Body of pancreas (tissue), 4 donors: ENCODE measurements at places on chromosomes 2 and 18.

- peaks cover 29% of the 10 kb centered on the region for H3K4me1 ChIP-seq
- H3K36me3 ChIP-seq, result no peaks in the 10 kb centered on the region
- H3K27me3 ChIP-seq, result no peaks in the 10 kb centered on the region
- H3K27ac ChIP-seq, result no peak overlapping the region
- no peak overlapping the region for H3K4me3 ChIP-seq
Measured at GRCh38 chr18:44723411-44723810, 42.7 kb downstream of the SETBP1 start.

DNA sequence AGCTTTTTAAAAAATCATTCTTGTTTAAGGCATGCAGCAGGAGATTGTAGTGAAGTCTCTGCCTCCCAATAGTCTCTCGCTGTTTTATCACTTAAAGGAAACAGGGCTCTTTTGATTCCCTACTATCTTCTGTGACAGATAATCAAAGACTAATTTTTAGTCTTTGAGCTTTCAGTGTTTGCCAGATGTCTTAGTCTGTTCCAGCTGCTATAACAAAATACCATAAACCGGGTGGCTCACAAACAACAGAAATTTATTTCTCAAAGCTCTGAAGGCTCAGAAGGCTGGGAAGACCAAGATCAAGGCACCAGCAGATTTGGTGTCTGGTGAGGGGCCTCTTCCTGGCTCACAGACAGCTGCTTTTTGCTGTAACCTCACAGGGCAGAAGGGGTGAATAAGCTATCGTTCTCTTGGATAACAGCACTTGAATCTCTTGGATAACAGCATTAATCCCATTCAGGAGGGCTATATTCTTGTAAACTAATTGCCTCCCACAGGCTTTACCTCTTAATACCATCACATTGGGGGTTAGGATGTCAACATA, 37.8 kb upstream of the STAT4 start:
- peaks cover 18% of the 10 kb centered on the region for H3K4me1 ChIP-seq
- H3K36me3 ChIP-seq, result no peaks in the 10 kb centered on the region
- DNase-seq, result no peak
- H3K4me3 ChIP-seq, result no peak overlapping the region
- no peak overlapping the region for H3K27ac ChIP-seq
- H3K27me3 ChIP-seq, result no peaks in the 10 kb centered on the region

- DNase-seq, result no peak
- no peak overlapping the region for H3K27ac ChIP-seq
- H3K36me3 ChIP-seq, result no peaks in the 10 kb centered on the region
- no peaks in the 10 kb centered on the region for H3K27me3 ChIP-seq
- H3K4me3 ChIP-seq, result no peak overlapping the region
- no peaks in the 10 kb centered on the region for H3K4me1 ChIP-seq
Measured at GRCh38 chr2:100628506-100628905, 65.7 kb downstream of the PDCL3 start.

DNA sequence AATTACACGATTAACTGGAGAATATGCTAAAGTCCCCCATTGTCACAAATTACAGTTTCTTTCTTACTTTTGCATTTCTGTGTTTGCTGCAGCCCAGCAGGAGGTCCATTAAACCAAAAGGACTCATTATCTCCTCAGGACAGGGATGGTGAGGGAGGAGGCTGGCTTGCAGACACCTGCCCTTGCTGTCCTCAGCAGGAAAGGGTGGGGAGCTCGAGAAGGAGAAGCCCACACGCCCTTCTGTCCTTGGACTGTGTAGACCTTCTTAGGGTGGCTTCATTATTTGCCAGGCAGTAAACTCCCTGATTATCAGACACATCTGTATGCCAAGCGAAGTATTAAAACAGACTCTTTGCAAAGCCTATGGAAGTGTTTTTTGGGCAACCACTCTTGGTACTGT, 196.0 kb downstream of the LDLRAD4 start:
- no peak overlapping the region for H3K4me3 ChIP-seq
- H3K27me3 ChIP-seq, result no peaks in the 10 kb centered on the region
- no peak overlapping the region for H3K27ac ChIP-seq
- no peaks in the 10 kb centered on the region for H3K4me1 ChIP-seq
- H3K36me3 ChIP-seq, result no peaks in the 10 kb centered on the region

DNA sequence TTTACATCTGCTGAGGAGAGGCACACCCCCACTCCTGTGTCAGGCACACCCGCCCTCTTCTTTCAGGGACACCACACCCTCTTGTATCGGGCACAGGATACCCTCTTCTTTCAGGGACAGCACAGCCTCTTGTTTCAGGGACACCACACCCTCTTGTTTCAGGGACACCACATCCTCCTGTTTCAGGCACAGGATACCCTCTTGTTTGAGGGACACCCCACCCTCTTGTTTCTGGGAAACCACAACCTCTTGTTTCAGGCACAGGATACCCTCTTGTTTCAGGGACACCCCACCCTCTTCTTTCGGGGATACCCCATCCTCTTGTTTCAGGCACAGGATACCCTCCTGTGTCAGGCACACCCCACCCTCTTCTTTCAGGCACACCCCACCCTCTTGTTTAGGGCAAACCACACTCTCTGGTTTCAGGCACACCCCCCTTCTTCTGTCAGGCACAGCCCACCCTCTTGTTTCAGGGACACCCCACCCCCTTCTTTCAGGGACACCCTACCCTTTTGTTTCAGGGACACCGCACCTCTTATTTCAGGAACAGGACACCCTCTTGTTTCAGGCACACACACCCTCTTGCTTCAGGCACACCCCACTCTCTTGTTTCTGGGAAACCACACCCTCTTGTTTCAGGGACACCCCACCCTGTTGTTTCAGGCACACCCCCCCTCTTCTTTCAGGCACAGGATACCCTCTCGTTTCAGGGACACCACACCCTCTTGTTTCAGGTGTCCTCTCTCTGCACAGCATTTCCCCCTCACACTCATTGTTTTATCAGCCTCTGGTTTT, 96.2 kb downstream of the TPO start:
- H3K27ac ChIP-seq, result no peak overlapping the region
- no peaks in the 10 kb centered on the region for H3K36me3 ChIP-seq
- no peaks in the 10 kb centered on the region for H3K4me1 ChIP-seq
- H3K4me3 ChIP-seq, result no peak overlapping the region
- no peak for DNase-seq
- H3K27me3 ChIP-seq, result no peaks in the 10 kb centered on the region

DNA sequence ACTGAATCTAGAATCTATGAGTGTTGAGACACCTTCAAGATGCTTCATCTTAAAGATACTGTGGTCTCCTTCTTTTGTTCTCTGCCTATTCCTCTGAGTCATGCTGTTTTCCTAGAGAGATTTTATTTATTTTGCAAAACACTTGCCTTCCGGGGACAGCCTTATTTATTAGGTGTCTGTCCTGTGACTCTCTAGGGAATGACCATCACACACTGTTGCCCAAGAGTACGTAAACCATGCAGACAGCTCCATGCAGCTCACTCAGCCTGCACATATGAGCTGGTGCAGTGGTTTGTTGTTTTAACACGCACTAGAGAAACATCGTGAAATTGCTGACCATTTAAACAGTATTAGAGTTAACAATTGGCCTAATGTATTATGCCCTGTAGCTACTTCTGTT, 12.4 kb upstream of the ADCYAP1 start:
- no peaks in the 10 kb centered on the region for H3K36me3 ChIP-seq
- no peaks in the 10 kb centered on the region for H3K27me3 ChIP-seq
- no peaks in the 10 kb centered on the region for H3K4me1 ChIP-seq
- H3K27ac ChIP-seq, result no peak overlapping the region

DNA sequence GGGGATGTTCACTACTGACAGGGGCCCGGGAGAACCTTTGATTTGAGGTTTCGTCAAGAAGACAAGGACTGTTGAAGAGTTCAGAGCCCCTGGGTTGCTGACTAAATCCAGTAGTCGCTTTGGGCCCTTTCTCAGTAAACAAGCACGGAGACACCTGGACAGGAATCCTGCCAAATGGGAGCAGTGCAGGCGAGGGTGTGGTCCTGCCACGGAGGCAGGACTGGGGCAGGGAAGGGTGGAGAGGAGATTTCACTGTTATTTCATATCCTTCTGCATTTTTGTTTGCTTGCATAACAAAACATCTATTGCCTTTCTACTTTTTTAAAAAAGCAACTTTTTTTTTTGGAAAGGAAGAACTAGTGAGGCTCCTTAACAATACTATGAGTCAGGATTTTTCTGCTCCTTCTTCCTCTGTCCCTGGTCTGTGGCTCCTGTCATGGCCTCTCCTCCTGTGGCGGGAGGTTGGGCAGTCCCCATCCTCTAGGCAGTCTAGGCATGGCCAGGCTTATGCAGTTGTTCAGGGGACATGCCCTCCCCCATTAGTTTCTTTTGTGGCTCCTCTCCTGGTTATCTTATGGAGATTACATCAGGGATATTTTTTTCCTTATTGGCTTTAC, 57.7 kb downstream of the ARHGEF4 start:
- no peaks in the 10 kb centered on the region for H3K4me1 ChIP-seq
- no peaks in the 10 kb centered on the region for H3K36me3 ChIP-seq
- DNase-seq, result no peak
- H3K4me3 ChIP-seq, result no peak overlapping the region
- no peaks in the 10 kb centered on the region for H3K27me3 ChIP-seq

DNA sequence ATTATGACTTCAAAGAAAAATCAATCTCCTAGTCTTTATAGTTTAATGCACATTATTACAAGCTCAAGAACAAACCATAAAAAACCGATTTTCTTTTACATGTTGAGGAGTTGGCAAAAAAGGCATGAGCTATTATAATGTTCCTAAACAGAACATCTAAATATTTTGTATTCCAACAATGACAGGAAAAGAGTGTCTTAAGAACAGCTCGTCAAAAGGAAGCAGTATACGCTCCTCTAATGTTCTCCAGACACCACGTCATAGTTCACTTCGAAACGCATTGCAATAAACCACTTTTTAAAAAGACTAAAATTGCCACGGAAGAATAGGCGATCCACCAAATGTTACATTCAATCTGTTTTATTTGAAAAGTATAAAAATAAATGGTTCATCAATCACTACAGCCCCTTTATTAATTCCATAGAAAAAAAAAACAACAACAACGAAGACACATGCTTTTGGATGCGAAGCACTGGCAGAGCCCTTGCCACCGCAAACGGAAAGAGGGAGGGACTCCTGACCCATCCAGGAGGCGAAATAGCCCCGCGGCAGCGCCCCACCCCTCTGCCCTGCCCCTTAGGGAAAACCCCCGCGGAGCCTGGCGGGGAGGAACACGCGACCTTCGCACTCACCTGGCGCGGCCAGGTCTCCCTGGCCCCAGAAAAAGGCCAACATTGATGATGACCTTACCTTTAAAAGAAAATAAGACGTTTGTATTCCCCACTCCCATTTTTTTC, 45.8 kb downstream of the MBP start:
- H3K27ac ChIP-seq, result no peak overlapping the region
- H3K27me3 ChIP-seq, result no peaks in the 10 kb centered on the region
- no peak for DNase-seq
- H3K4me1 ChIP-seq, result peaks cover 53% of the 10 kb centered on the region
- H3K36me3 ChIP-seq, result no peaks in the 10 kb centered on the region
- H3K4me3 ChIP-seq, result no peak overlapping the region

DNA sequence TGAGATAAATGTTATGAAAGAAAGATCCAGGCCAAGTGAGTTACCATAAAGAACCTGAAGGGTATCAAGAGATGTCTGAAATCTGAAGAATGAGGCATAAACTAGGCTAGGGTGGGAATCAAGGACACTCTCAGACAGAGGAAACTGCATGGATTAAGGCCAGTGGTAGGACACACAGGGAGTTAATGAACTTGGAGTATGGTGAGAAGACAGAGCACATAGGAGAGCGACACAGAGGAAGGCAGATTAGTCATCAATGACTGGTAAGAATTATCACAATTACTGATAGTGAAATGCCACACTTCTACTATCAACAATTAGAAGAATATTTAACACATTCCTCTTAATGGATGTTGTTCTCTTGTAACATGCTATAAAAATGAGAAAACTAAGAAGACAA, 76.9 kb downstream of the TTC21B start:
- no peak overlapping the region for H3K27ac ChIP-seq
- DNase-seq, result no peak
- no peaks in the 10 kb centered on the region for H3K4me1 ChIP-seq
- no peaks in the 10 kb centered on the region for H3K27me3 ChIP-seq

- no peak within 1 kb of the TSS for H3K4me3 ChIP-seq
- no peaks in the 10 kb centered on the region for H3K27me3 ChIP-seq
- no peak within 1 kb of the TSS for H3K27ac ChIP-seq
- H3K4me1 ChIP-seq, result peaks cover 8% of the 10 kb centered on the region
Measured at GRCh38 chr2:219041252-219041651, at the start of gene CFAP65. Gene CFAP65, minus strand, starts transcription at chr2:219041516. Its CDS starts 2,468 bp downstream, at chr2:219039048.

DNA sequence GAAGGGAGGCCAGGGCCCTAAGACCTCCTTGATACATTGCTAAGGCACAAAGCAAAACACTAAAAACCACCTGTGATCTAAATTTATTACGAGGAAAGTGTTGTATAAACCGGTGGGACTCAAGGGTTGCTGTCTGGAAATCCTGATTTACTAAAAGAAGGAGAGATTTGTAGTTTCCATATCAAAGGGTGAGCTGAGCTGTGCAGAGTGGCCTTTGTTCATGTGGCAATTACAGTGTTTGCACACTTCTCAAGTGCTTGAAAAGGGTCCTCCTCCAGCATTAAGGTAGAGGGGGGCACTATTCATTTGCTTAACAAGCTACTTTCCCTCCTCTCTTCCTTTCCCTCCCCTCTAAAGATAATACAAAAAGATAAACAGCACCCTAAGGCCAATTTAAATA, 30.5 kb upstream of the ITGA4 start:
- no peak overlapping the region for H3K27ac ChIP-seq
- no peak for DNase-seq
- no peaks in the 10 kb centered on the region for H3K36me3 ChIP-seq
- no peaks in the 10 kb centered on the region for H3K4me1 ChIP-seq
- H3K27me3 ChIP-seq, result no peaks in the 10 kb centered on the region

GRCh38 chr2:47751856-47752414, 31.0 kb upstream of the MSH6 start:
- no peaks in the 10 kb centered on the region for H3K4me1 ChIP-seq
- no peak for DNase-seq
- no peak overlapping the region for H3K27ac ChIP-seq
- no peaks in the 10 kb centered on the region for H3K27me3 ChIP-seq

GRCh38 chr2:160921386-160921964, 238.8 kb upstream of the TANK start:
- H3K4me1 ChIP-seq, result no peaks in the 10 kb centered on the region
- H3K4me3 ChIP-seq, result no peak overlapping the region
- no peak overlapping the region for H3K27ac ChIP-seq
- no peaks in the 10 kb centered on the region for H3K36me3 ChIP-seq
- DNase-seq, result no peak

DNA sequence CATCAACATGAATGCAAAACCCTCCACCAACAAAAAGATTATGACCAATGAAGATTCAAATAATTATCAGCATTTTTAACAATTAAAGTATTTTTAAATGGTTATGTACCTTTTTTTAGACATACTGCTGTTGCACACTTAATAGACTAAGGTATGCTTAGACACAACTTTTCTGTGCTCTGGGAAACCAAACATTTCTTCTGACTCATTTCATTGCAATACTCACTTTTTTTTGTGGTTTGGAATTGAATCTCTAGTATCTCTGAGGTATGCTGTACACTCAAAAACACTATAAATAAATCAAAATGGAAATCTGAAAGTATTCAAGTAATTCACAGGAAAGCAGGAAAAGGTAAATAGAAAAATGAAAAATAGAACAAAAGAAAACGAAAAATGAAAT, 247.9 kb upstream of the POU3F3 start:
- H3K27ac ChIP-seq, result no peak overlapping the region
- no peaks in the 10 kb centered on the region for H3K4me1 ChIP-seq
- DNase-seq, result no peak
- no peak overlapping the region for H3K4me3 ChIP-seq
- H3K27me3 ChIP-seq, result no peaks in the 10 kb centered on the region
